ENCODE measurements at places on chromosomes 7 and 10. TPM values are rescaled to one million over a fixed set of nuclear protein-coding genes. Genes with fewer than 3 reads are reported as not detected.
A peak's percentile ranks its signal among the peaks of the same experiment; 100 is the strongest.

- DNase-seq: no peak
Measured at GRCh38 chr7:69334701-69335100, 263.6 kb upstream of the AUTS2 start.

- DNase-seq: peak; percentile 68
Measured at GRCh38 chr10:34109952-34110702, 705.0 kb downstream of the PARD3 start.

DNA sequence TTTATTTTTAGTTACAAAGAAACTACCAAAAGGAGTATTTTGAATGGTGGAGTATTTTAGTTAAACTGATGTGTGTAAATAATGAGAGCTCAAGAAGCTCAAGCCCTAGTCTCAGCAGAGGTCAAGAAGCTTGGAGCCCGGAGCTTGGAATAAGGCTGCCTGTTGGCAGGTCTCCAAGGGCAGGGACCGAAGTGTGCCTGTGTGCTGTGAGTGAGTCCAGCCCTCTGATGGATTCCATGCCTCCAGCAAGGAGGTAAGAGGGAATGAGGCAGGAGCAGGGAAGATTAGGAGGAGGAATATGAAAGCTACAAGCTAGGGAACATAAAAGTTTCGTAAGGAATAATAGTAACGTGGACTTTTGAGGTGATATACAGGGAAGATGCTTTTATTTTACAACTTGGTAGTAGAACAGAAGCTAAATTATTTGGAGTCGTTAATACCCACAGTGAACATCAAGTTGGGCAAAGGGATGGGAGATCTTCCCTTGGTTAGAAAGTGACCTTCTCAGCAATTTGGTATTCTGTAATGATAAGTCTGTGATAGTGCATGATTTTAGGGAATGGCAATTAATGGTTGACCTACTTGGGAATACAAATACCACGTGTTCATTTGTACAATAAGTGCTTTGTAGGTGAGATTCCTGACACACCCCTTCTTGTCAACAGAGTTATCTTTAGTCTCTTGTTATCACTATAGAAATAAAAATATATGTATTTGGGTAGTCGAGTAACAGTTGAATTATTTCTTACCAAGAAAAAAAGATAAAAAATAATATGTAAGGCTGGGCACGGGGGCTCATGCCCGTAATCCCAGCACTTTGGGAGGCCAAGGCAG, 4.6 kb downstream of the SEC23IP start:
- peak; percentile 12 for DNase-seq

GRCh38 chr10:8636371-8636770, 581.9 kb downstream of the GATA3 start:
- DNase-seq: no peak

- no peak for DNase-seq
Measured at GRCh38 chr10:6023661-6024333, 38.4 kb downstream of the IL2RA start.

- no peak for DNase-seq
Measured at GRCh38 chr7:3753868-3754267, 452.8 kb downstream of the SDK1 start.

DNA sequence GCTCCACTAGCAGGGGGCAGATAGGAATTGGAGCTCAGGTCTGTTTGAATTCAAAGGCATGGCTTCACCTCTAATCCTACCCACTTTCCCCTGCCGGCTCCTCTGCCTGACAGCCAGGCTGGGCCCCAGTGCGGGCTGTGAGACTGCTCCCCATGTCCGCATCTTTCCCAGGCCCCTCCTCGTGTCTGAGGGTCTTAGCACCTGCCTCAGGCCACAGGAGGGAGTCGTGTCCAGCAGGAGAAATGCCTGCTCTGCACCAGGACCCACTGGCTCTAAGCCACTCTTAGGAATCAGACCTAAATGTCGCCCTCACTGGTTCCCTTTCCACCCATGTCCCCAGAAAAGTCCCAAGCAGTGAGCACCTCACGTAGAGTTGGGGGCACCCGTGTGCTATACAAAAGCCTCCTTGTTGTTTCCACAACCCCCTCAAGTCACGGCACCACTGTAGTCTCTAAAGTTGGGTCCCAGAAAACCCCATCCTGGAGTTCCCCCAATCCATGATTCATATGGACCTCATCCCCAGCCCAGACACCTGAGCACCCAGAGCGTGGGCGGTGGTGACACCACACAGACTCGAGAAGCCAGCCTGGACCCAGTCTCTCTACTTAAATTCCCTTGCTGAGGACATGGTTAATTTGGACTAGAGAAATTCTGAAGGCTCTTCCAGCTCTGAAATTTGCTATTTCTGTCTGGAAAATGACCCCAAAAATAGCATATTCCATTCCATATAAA, 466.4 kb upstream of the ZMIZ1 start:
- no peak for DNase-seq

STRIP2 gene
- total RNA-seq: 100 TPM

EFCAB10 gene
- total RNA-seq: not detected

HKDC1 gene
- 1.1 TPM for total RNA-seq

TMEM130 gene
- 0.06 TPM for total RNA-seq

GPR26 gene
- not detected for total RNA-seq
